ENCODE measurements at places on chromosomes 1 and 21. TPM values are rescaled to one million over a fixed set of nuclear protein-coding genes. Genes with fewer than 3 reads are reported as not detected.

The TRIM67 gene
- 0.06 TPM for total RNA-seq

The PIK3R3 gene
- total RNA-seq = 40.2 TPM

The OLFML3 gene
- total RNA-seq = 173 TPM

The ELF3 gene
- total RNA-seq = 0.47 TPM

The MATN1 gene
- total RNA-seq = 0.28 TPM

The C1orf74 gene
- 1.6 TPM for total RNA-seq

DNA sequence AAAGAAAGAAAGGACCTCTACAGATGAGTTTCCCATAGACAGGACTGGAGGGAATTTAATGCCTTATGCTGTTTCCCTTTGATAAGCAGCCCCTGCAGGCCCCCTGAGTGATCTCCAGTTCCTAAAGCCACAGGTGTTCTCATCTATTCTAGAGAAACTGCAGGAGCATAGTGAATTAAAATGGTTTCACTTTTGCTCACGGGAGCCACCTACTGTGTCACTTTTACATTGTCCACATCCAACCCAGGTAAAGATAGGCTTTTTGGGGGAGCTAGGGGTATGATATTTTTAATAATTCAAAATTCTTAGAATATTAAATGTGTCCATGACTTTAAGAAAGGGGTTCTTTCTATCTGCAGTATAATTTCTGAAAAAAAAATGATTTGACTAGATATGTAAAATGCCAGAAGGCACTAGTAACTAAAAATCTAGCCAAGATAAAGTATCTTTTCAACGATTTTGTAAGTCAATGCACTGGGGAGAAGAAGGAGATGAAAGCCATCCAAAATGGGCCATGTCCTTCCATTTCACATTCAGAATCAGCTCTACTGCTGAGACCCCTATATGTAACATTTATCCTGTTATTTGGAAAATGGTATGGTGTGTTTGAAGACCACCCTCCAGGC lies 267.3 kb upstream of the DUSP10 start:
- DNase-seq = no peak

- DNase-seq = no peak
Observed at GRCh38 chr1:8395433-8395866, 77.5 kb downstream of the SLC45A1 start.

DNA sequence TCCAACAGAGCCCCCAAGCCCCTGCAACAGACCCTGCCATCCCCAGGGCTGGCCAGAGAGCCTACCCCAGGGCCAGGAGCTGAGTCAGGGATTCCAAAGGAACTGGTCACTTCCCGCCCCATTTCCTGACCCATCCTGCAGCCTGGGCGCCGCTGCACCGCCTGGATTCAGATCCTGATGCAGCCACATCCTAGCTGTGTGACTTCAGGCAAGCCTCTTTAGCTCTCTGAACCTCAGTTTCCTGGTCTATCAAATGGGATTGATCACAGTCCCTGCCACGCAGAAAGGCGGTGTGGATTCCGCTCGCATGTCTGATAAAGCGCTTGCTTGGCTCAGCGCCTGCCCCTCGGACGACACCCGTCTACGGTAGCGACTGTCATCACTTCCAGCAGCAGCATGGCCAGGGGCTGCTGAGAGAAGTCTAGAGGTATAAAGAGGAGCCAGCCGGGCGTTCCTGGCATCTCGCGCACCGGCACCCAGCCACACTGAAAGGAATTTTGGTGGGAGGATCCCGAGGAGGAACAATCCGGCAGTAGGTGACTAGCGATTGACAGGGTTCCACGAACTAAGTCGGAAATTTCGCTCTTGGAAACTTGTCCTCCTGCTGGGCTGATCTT lies 10.1 kb downstream of the EPHA2 start:
- DNase-seq = peak; percentile 42

GRCh38 chr21:41542727-41543126 lies 34.8 kb upstream of the TMPRSS2 start:
- no peak for DNase-seq

DNA sequence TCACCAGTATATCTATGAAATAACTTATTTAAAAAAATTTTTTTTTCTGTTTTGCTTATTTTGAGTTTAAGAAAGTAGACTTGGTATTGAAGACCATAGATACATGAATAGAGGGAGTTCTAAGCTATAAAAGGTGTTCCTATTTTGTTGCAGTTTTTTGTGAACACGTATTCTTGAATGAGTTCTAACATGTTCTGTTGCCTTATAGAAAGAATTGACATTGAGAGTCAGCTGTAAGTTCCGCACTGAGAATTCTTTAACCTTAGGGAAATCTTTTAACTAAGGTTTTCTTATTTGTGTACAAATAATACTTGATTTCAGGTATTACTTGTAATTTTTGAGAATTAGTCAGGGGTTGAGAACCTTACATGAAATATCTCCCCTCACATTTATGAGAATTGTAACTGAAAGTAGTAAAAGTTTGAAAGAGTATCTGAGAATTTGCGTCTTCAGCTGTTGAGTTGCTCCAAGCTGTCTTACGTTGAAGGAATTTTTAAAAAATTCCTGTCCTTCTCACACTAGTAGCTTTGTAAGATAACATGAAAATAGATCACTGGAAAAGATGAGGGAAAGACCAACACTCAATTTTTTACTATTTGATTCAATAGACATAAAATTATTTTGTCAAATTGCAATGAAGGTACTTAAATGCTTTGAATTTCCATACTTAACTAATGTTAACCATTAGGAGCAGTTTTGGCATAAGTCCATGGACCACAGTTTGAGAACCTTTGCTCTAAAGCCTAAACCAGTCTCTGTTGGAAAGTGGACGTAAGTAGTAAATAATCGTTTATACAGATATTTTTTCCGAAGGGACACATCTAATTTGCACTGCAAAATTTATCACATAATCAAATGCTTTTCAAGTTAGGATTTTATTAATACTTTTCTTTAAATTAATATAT lies 3.8 kb downstream of the DR1 start:
- no peak for DNase-seq

GRCh38 chr21:28138272-28138671 lies 854.4 kb downstream of the LTN1 start:
- DNase-seq = no peak

DNA sequence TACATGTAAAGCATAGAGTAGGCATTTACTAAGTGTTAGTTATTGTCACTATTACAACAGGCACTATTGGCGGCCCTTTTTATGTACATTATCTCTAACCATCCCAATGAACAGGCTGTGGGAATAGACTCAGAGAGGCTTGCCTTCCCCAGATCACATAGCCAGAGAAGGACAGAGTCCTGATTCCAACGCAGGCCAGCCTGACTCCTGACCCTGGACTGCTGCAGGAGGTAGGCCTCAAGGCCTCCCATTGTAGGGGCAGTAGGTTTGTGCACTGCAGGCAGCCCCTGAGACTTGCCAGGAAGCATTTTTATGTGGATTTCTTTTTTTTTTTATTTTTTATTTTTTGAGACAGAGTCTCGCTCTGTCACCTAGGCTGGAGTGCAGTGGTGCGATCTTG lies 6.4 kb upstream of the GFI1 start:
- no peak for DNase-seq

DNA sequence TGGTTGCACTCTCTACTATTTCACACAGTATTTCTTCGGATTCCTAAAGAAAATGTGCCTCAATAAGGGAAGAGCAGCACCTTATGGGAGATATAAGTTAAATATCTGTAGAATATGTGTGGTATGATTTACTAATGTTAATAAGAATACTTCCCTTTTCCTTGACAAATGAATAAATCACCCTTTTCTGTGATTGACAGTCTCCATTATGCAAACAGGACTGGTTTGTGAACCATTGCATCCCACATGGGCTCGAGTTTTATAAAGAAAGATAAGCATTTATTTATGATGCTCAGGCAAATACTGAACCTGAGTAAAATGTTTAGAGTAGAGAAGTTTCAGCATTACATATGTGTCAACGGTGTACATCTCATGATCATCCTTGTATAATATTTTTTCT lies 587.7 kb upstream of the BRINP3 start:
- no peak for DNase-seq

- DNase-seq = no peak
Observed at GRCh38 chr1:99621340-99621901, 24.5 kb upstream of the PALMD start.

DNA sequence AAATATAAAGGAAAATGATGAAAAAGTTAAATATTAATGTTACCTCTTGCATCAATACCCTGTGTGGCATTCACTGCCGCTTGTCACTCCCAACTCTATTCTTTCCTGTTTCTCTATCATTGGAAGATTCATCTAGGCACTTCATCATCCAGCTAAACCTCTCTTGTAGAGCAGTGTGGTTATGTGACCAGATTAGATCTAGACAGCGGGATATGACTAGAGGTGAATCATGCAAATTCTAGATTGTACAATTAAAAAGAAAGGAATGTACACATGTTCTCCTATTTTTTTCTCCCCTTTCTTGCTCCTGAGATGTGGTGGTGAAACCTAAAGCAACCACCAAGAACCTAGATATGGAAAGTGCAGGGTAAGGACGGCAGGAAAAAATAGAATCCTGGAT lies 174.1 kb downstream of the LBR start:
- DNase-seq = no peak

DNA sequence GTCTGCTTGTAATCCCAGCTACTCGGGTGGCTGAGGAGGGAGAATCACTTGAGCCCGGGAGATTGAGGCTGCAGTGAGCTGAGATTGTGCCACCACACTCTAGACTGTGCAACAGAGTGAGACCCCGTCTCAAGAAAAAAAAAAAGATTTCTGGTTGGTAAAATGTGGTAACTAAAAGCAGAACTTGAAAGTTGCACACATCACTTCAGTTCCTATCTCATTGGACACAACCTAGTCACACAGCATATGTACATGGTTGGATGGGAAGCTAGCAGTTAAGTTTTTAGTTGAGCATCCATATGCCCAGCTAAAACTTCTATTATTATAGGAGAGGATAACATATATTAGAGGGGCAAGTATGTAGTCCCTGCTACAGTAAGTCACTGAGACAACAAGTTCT lies 22.1 kb downstream of the BCAS2 start:
- DNase-seq = no peak

- no peak for DNase-seq
Observed at GRCh38 chr1:76237211-76237610, 162.7 kb downstream of the ST6GALNAC3 start.

- DNase-seq = no peak
Observed at GRCh38 chr21:34205811-34206571, 132.6 kb downstream of the MRPS6 start.

DNA sequence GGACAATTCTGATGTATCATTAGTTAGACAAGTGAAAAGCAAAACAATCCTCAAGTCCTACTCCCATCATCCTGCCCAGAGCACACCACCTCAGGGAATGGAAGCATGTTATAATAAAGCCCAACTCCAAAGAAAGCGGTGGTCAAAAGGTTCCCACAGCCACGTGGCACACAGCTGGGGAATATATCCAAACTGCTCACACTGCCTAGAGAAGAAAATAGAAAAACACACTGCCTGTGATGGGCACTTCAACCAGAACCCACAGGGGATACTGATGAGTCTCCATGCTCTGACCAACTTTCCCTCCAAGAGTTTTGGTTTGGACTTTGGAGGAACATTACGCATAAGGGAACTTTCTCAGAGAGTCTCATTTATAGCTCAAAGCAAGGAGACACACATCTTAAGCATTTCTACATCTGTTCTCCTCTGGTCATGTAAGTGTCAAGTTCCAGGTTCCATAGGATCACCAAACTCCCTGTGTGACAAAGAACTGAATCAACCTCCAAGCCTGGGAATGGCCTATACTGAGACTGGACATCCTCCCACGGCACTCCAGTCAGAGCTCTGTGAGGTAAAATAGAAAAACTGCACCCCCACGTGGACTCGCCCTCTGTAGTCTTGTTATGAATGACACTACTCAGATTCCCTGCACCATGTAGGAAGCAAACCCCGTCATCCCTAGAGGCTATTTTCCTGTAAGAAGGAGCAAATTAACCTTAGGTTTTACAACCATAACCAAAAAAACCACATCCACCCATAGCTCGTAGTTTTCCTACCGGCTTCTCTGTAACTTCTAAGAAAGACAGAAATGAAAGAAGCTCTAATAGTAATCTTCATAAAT lies 12.2 kb downstream of the DSTYK start:
- no peak for DNase-seq
